ENCODE measurements at places on chromosomes 11 and 22. TPM values are rescaled to one million over a fixed set of nuclear protein-coding genes. Genes with fewer than 3 reads are reported as not detected.

The TM7SF2 gene
- total RNA-seq: 5.6 TPM

The FAM227A gene
- total RNA-seq: 1.1 TPM

The TRIM6 gene
- 13.3 TPM for total RNA-seq

The MUC2 gene
- total RNA-seq: 0.17 TPM

The CASP12 gene
- not detected for total RNA-seq

The C11orf16 gene
- not detected for total RNA-seq

The CCDC116 gene
- not detected for total RNA-seq

The KCNK4 gene
- total RNA-seq: 0.07 TPM

The MS4A6A gene
- not detected for total RNA-seq

The MAJIN gene
- total RNA-seq: not detected

The CCDC87 gene
- 0.64 TPM for total RNA-seq

The RIN1 gene
- 41.2 TPM for total RNA-seq

The FOLR1 gene
- not detected for total RNA-seq

The DMC1 gene
- total RNA-seq: 3.5 TPM

The JHY gene
- 3.8 TPM for total RNA-seq

The BAIAP2L2 gene
- total RNA-seq: 4.3 TPM

The NAALAD2 gene
- total RNA-seq: 0.03 TPM

The SCGB1D4 gene
- not detected for total RNA-seq

The OR51E1 gene
- not detected for total RNA-seq

The OMP gene
- not detected for total RNA-seq

The DDTL gene
- 1.8 TPM for total RNA-seq
